ENCODE measurements at places on chromosomes 3 and 15.

- DNase-seq: no peak
Observed at GRCh38 chr15:35182841-35183479, 97.9 kb upstream of the NANOGP8 start.

DNA sequence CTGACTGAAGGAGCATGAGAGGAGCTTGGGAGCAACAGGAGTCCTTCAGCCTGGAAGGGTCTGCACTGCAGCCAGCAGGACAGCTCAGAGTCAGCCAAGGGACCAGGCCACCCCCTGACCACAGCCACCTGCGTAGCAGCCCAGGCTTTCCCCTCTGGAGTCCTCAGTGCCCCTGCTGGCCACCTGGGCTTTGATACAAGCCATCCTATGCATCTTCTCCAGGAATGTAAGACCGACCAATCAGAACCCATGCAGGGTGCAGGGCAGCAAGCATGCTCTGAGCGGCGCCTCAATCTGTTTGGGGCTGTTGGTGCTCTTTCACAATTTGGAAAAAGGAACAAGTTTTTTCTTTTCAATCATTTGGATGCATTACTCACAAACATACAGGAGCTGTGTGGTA lies 52.0 kb downstream of the DZIP1L start:
- DNase-seq: no peak

DNA sequence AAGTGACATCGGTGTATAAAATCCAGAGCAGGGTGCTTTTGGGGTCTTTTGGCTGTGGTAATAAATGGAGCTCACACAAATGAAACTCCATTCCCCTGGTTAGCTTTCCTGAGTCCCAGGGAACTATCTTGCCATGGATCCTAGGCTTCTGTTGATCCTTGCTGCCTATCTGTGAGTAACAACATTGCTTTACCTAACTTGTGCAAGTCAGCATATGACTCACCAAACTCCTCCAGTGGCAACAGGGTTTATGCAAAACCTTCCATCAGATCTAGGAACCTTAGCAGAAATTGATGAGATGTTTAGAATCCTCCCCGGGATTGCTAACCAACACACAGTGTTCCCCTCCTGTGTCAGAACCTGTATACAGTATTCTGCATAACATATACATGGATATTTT lies 105.4 kb downstream of the SCAPER start:
- no peak for DNase-seq

DNA sequence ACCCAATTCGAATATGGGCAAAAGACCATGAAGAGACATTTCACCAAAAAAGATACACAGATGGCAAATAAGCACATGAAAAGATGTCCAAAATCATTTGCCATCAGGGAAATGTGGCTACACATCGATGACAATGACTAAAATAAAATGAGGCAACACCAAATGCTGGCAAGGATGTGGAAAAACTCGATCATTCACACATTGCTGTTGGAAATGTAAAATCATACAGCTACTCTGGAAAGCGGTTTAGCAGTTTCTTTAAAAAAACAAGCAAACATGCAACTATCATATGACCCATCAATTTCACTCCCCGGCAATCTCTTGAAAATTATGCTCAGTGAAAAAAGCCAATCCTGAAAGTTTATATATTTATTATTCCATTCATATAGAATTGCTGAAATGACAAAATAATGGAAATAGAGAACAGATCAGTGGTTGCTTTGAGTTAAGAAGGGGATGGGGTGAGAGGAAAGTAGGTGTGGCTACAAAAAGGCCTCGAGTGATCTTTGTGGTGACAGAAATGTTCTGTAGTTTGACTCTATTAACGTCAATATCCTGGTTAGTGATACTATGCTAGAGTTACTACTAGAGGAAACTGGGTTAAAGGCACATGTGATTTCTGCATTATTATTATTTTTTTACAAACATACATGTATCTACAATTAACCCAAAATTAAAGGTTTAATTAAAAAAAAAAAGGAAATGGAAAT lies 45.0 kb downstream of the DLG1 start:
- no peak for DNase-seq

GRCh38 chr3:52432691-52433141 lies 12.2 kb downstream of the SEMA3G start:
- no peak for DNase-seq

DNA sequence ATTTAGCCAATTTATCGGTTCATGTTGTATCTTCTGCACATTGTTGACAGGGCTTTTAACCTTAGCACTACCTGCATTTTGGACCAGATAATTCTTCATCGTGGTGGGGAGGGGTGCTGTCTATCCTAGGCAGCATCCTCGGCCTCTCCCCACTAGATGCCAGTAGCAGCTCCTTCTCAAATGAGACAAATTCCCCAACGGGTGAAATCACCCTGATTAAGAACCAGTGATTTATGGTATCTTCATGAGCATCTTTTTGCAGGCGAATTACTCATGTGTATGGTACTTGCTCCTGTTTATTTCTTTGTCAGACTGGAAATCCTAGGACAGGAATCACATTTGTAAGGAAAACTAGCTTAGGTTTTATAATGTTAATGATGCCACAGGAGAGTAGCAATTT lies 68.0 kb downstream of the C3orf70 start:
- DNase-seq: no peak

DNA sequence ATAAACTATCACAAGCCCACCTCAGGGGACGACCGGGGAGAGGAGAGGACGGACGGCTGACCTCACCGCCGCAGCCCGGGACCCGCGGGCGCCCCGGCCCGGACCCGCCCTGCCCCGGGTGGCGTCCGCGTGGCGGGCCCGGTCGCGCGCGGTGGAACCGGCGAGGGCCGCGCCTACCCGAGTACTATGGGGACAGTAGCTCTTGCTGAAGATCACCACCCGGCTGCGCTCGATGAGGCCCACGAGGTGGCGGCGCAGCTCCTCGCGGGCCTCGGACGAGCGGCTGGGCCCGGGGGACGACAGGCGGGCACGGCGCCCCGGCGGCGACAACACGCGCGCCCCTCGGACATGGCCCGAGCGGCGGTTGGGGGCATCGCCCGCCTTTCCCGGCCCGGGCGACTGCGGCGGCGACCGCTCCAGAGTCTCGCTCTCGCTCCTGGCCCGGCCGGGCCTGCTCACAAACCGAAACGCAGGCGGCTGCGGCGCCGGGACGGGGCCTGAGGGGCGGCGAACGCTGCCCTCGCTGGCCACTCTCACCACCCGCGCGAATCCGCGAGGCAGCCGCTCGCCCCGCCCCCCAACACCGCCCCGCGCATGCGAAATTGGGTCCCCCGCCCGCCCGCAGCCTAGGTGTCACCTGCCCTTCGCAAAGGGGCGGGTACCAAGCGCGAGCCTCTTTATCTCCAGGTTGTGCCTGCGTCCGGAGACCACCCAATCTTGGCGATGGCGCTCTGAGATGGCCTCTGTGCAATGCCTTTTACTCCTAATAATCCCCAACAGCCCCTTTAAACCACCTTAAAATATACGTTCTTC lies at the start of gene TXNRD3:
TXNRD3 (minus strand) TSS at position 554 of the 813 bp plus-strand sequence.
- DNase-seq: peak; percentile 74

DNA sequence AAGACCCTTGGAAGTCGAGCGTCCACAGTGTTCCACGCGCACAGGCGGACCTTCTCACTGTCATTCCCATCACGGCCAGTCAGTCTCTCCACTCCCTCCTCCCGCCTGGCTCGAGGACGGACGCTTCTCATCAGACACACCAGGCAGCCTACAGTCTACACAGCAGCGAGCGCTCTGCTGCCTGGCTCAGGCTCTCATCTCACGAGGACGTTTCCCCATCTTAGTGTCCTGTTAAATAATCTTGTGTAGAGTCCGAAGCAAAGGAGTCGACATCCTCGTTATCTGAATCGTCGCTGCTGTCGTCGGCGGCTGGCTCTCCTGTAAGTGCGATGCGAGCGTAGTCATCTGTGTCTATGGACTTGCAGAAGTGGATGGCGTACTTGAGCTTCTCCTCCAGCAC lies 12.4 kb upstream of the OCA2 start:
- DNase-seq: peak; percentile 46
